ENCODE measurements at places on chromosomes 16 and 17.

DNA sequence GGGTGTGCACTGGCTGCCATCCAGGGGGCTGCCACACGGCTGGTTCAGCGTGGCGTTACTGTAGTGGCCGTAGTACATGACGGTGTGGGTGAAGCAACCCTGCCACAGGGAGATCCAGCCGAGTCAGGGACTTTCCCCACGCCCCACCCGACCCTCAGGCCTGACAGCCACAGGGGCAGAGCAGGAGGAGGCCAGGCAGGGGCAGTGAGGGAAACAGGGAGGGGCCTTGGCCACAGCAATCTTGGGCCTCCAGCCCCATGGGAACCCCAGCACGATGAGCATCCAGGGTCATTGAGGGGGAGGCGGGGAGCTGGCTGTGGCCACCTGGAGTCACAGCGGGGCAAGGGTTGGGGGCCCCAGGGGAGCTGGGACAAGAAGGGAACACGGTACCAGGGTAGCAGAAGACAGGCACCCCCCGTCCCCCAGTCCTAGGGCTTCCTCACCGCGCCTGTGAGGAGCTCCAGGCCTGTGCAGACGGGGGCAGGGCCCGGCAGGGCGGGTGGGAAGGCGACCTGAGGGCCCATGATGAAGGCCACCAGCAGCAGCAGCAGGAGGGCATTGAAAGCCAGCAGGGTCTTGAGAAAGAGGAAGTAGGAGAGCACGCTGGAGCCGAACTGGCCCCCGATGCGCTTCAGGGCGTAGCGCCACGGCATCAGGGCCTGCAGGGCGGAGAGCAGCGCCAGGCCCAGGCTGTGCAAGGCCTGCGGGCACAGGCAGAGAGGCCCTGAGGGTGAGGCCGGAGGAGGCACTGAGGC is 4.3 kb downstream of the TMC6 start:
- no peak for DNase-seq

DNA sequence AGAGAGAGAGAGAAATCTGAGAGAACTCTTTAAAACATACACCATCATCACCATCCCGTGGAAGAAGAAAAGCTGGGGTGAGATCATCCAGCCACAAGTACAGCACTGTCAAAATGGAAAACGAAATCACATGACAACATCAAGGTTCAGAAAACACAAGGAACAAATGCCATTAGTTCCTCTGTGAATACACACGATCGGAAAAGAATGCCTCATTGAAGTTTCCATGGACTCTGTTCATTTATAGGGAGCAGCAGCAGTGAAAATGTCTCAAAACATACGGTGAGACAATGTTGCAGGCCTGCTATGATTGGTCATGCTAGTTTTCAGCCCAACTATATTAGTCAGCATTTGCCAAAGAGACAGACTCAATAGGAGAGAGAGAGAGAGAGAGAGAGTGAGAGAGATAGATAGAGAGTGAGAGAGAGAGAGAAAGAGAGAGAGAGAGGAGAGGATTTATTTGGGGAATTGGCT is 4.4 kb downstream of the CFAP97D1 start:
- DNase-seq = no peak

GRCh38 chr16:69829338-69829737 is 67.2 kb downstream of the WWP2 start:
- no peak for DNase-seq

DNA sequence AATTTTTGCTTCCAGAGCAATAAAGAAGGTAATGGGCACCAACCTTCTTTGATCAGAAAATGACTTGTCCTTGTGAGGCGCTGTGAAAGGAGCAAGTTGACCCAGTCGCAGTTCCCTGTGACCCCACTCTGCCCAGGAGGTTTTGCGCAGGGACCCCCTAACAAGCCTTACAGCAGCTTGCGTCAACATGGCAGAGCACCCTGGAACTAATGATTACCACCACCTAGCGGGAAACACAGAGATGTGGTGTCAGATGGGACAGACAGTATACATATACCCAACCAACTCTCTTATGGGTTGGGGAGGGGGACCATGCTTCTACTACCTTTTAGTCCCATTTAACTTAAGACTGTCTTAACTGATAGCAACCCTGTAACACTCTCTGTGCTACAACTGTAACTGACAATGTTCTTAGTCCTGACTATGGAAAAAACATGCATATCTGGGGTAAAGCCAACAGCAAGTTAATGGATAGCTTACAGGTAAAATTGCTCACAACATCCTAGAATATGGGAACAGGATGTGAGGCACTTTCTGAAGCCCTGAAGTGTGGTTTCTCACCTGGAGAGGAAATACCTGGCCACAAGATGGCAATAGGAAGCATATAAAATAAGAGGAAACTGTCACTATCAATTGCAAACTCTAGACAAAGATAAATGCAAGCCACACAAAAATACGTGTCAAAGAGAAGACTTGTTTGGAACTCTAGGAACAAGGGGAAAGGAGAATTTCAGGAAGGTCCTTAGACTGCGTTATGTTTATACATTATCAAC is 3.0 kb downstream of the KARS1 start:
- no peak for DNase-seq

DNA sequence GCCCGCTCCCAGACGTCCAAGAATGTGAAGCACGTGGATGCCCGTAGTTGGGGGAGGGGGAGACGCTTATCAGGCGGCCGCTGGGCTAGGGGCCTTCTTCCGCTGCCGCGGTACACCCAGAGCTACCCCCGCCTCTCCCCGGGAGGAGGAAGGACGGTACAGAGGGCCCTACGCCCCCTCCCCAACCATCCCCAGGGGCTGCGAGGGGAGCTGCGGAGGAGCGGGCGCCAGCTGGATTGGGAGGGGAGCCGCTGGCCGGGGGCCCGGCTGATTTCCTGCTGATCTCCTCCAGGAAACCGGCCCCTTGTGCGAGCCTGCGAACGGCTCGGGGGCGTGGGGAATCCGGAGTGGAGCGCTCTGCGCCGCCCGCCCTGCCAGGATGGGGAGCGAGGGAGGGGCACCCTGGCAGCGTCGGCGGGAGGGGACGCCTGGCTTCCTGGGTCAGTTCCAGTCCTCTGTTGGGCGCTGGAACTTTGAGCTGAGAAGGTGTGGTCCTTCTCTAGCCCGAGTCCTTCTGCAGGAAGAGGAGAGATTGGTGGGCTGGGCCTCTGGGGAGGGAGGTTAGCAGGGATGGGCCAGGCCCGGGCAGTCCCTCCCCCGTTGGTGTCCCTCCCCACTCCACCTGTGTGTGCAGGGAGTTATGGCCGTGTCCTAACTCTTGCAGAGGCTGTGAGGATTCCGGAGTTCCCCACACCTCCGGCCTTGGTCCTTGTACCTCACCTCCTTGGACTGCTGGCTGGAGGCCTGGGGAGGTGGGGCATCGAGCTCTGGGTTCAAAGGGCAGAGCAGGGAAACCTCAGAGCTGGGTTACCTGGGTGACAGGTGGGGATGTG is 19.2 kb downstream of the GJD3 start:
- DNase-seq = no peak

DNA sequence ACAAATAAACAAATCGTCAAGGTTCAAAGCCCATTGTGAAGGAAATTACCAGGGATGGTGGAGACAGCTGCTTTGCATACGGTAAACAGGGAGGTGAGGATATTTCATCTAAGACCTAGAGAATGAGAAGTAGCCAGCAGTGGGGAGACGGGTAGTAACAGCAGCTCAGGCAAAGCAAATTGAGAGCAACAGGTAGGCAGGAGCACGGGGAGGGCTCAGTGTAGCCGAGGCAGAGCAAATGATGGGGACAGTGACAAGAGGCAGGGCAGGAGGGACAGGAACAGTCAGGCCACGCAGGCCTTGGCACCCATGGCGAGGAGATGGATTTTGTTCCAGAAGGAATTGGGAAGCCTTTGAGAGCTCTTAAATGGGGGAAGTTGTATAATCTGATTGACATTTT is 29.0 kb upstream of the SBK1 start:
- DNase-seq = no peak

DNA sequence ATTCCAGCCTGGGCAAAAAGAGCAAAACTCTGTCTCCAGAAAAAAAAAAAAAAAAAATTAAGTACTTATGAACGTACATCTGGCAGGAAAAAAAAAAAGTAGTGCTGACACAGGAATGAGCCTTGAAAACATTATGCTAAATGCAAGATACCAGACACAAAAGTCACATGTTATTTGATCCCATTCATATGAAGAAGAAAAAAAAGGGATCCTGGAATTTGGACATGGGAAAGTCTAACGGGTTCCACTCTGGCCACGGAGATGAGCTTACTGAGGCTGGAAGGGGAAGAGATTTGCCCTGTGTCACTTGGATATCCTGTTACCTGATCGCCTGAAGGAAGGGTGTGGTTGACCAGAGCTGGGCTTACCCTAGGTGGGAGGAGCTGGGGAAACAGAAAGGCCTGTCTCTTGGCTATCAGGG is 251.9 kb downstream of the PARN start:
- DNase-seq = no peak

GRCh38 chr16:2273931-2274330 is 6.0 kb upstream of the RNPS1 start:
- no peak for DNase-seq

DNA sequence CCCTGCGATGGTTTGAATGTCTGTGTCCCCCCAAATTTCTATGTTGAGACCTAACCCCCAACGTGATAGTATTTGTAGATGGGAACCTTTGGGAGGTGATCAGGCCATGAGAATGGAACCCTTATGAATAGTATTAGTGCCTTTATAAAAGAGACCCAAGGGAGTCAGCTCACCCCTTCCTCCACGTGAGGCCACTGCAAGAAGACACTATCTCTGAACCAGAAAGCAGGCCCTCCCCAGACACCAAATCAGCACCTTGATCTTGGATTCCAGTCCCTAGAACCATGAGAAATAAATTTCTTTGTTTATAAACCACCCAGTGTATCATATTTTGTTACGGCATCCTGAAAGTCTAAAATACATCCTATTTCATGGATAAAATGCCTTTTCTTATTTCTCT is 64.4 kb upstream of the LRRC37A3 start:
- no peak for DNase-seq

DNA sequence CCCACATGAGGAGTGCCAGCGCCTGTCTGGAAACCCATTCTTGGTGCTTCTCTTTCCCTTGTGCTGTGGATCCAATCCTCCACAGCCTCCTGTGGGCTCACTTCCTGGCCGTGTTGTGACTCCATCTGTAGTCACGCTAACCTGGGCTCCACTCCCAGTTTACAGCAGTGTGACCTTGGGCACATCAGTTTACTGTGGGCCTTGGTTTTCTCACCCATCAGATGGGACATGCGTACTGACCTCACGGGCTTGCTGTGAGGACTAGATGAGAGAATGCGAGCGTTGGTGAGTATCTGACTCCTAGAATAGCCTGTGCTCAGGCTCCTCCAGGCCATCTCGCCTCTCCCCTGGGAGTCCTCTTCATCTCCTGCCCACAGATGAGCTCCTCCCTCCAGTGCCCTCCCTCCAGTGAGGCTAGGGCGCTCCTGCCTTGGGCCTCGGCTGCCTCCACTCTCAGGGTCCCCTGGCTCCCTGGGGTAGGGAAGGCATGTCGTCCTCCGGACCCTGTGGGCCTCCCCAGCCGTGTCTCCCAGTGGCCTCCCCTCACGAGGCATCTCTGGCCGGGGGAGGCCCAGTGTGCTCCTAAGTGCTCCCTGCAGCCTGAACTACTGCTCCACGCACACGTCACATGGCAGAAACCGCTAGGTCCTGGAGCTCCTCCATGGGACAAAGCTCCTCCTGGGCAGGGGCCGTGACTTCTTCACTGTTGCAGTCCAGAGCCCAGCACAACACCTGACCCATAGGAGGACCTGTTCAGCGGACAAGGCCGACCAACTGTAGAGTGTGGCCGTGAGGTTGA is 5.2 kb upstream of the FOXJ1 start:
- DNase-seq = no peak

- DNase-seq = no peak
Measured at GRCh38 chr17:45073414-45074070, 12.4 kb downstream of the NMT1 start.

DNA sequence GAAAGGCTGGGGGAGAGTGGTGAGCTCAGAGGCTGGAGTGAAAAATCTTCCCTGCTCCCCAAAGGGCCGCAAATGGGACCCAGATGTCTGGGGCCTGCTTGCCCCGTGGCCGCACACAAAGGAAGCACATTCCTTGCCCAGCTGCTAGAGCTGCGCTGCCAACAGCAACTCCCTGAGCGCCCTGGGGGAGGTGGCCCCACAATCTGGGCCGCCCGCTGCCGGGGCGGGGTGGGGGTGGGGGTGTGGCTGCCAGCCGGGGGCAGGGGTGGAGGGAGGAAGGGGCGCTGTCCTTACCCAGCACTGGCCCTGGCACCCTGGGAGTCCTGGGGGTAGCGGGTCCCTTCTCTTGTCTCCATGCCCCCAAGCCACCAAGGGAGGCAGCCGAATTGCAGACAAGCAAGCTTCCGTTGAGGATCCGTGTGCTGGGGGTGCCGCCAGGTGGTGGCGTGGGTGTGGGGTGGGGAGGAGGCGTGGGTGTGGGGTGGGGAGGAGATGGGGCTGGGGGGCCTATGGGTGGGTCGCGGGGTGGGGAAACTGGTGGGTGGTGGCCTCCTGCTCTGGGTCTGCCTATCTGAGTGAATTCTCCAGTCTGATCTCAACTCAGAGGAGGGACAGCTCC is 48.4 kb upstream of the PABPN1L start:
- DNase-seq = no peak

GRCh38 chr17:29237476-29238132 is 9.1 kb upstream of the CRYBA1 start:
- no peak for DNase-seq

DNA sequence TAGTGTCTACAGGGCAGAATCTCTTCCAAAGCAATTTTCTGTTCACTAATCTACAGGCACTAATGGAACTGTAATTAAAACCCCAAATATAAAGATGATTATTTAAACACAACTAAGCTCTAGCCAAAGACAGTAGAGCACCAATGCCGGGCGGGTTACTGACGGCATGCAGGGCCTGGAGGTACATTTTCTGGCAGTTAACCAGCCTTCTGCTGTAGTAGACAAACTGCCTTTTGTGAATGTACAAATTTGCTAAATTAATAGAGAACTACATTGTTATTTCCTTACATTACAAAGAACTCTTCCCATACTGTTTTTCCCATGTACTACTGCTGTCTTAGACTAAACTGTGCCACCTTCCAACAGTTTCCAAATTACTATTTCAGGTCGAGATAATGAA is 107.8 kb downstream of the TRIM37 start:
- DNase-seq = no peak

DNA sequence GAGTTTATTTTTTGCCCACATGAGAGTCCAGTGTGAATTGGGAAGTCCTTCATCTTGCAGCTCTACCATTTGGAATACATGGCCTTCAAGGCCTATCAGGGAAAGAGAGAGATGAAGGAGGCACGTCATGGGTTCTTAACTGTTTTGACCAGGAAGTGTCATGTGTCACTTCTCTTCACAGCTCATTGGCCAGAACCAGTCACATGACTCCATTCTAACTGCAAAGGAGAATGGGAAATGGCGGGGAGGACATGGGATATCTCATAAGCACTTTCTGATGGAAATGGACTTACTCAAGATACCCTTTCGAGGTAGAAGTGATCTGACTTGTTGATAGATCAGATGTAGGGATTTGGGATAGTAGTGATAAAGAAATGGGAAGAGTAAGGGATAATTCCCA is 57.9 kb upstream of the CES5A start:
- DNase-seq = no peak

- no peak for DNase-seq
Measured at GRCh38 chr17:4247971-4248388, 15.8 kb downstream of the ANKFY1 start.

- DNase-seq = no peak
Measured at GRCh38 chr17:27871407-27871806, 21.8 kb downstream of the LYRM9 start.

GRCh38 chr17:42459801-42460281 is 1.2 kb downstream of the ATP6V0A1 start:
- DNase-seq = no peak

- DNase-seq = no peak
Measured at GRCh38 chr16:5575121-5575520, 477.5 kb upstream of the EEF2KMT start.

GRCh38 chr16:20568404-20568803 is 7.8 kb downstream of the ACSM2B start:
- DNase-seq = no peak

All from stimulated activated naive CD4-positive, alpha-beta T cell treated with Interleukin-2 at 50 U/mL for 16 hours (primary cell).